ENCODE measurements at places on chromosomes 5 and 9.

DNA sequence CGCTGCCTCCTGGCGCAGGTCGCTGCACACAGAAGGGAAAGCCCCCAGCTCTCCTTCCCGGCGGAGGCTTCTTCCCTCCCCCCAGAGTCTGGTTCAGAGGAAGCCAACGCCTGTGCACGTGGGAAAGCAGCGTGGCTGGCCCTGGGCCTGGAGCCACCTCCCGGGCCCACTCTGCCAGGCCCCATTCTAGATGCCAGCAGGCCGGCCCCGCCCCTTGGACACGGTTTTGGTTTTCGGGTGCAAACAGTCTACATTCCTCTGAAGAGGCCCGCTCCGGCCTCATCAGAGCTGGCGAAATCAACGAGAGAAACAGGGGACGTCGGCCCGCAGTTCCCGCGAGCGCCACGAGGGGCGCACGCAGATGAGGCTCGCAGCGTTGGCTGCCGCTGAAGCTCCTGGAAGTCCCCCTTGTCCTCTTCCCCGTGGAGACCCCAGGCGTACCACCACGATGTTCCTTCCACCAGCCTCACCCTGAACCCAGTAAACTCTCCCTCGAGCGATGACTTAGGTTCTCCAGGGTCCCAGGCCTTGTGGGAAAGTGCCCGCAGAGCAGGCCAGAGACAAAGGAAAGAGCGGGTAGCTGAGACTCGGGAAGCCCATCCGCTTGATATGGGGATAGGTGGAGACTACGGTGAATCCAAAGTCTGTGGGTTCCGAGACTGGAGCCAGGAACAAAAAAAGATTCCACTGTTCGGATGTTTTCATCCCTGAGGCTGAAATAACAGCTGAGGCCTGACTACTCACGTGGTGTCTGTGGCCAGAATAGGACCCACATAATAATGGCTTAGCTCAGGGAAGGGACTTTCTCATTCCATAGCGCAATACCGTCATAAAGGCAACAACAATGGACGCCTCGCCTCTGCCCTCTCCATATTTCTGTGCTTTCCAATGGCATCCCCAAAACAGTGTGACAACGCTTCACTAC is 64.2 kb downstream of the KLF4 start:
- DNase-seq: peak; percentile 82

DNA sequence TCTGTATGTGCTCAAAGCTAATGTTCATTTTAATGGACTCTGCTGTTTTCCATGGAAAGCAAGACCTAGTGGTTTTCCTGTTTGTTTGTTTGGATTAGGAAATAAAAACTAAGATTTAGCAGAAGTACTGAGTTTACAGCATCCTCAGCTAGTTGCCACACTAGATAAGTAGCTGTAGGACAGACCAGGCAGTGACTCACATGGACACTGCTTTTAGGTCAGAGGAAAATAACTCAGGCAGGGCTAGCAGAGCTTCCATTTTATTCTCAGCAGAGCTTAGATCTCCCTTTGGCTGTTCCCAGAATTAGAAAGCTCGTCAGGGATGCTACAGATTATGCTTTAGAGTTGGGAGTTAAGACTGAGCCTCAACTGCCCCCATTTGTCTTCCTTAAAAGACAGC is 204.4 kb downstream of the SH3GL2 start:
- no peak for DNase-seq

DNA sequence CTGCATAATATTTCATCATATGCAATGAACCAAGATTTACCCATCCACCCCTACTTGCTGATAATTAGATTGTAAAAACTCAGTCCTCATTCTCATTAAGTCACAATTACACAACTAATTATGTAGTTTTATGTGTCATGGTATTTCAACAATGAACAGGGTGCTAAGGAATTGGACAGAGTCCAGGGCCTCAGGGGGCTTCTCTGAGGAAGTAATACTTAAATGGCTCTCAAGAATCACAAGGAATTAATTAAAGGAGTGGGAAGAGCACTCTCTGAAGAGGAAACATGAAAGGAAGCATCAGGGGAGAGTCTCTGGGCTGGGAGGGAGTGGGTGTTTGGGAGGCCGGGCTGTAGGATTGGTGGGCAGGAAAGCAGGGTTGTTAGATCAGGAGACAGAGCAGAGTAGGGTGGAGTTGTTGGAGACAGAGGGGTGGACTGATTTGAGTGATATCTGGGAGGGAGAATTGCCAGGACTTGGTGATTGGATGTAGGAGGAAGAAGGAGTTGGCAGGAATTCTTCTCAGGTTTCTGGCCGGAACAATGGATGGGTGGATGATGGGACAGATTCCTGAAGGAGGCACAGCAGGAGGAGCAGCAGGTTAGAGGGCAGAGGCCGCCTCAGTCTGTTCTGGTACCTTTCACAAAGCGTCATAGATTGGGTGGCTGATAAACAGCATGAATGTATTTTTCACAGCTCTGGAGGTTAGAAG is 23.0 kb upstream of the NSG2 start:
- no peak for DNase-seq

DNA sequence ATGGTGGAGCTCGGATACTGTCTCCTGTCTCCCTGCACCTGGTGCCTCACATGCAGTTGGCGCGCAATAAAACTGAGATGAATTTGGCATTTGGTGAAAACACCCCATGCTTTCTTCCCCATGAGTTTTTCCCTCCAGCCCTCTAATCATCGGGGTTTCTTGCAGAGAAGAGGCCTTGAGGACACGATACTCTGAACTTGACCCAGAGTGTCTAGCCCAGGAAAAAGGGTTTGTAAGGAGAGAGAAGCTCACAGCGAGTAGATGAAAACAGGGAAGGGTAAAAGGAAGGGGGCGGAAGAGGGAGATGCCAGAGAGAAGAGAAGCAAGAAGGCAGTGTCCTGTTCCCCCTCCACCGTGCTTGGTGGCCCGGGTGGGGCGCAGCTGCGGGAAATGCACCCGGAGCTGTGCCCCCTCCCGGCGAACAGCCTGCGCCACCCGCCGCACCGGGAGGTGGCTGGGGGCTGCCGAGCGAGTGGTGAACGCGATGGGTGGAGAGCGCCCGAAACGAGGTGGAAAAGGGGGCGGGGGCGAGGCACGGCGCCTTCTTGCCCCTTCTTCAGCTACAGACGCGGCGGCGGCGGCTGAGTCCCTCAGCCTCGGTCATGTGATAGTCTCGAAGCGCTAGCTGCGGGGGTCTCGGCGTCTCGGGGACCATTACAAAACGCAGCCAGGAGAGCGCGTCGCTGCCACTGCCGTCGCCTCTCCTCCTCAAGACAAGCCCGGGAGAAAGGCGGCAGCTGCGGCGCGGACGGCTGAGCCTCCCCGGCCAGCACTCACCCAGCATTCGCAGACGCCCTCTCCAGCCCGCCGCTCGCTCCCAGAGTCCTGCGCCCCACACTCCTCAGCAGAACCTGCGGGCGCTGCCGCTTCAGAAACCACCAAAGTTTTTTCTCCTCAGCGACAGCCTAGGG is 1.1 kb upstream of the FOXB2 start:
- DNase-seq: no peak

GRCh38 chr5:160082614-160083500 is 36.4 kb downstream of the PWWP2A start:
- DNase-seq: no peak

- DNase-seq: no peak
These were observed 1.6 kb downstream of the COL5A1 start for GRCh38 chr9:134643222-134643671.

All from left ventricle myocardium inferior (tissue), 1 donor.